Fibroblast of skin of left biceps (primary cell): ENCODE measurements at places on chromosomes 3 and 15.
A peak's percentile ranks its signal among the peaks of the same experiment; 100 is the strongest.

- DNase-seq = no peak
Measured at GRCh38 chr15:42264795-42265194, 8.2 kb upstream of the GANC start.

GRCh38 chr3:124410471-124410870 is 319.8 kb upstream of the UMPS start:
- no peak for DNase-seq

DNA sequence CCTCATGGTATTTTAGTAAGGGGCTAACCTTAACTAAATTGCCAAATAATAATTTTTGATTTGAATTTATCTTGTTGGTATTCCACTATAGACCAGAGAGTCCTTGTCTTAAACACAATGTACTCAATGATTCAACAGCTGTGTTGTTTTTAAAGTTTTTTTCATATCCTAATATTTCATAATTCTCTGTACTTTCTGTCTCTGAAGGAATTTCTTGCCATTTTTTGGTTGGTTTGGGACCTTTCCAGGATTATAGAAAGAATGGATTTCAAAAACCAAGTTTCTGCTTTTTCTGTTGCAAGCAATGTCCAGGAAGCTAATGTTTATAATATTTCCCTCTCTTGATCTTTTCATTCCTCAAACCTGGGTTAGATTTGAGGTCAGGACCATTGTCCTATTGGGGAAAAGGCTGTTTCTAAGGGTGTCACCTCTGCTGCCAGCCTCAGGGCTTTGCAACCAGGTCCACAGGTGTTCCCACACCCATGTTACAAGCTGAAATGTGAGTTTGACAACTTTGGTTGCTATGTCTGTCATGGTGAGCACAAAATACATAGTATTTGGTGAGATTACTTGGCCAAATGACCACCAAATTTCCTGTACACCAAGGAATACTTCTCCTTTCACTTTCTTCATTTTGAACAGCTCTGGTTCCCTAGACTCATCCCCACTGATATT is 363.7 kb upstream of the RGMA start:
- no peak for DNase-seq

DNA sequence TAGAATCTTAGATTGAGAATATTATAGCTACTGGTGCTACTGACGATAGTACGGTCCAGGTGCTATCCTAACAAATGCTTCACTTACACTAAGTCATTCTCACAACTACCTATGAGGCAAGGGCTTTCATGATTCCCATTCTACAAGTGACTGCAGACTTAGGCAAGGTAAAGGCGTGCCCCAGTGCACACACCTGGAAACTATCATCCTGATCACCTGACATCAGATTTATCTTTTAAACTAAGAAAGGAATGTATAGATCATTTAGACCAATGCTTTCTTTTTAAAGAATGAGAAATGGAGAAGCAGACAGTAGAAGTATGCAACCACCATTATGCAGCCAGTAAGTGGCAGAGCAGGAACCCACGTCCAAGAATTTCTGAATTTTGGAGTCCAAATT is 59.2 kb upstream of the LRRN1 start:
- no peak for DNase-seq

- DNase-seq = no peak
Measured at GRCh38 chr3:141070727-141071357, 19.7 kb downstream of the SPSB4 start.

GRCh38 chr3:188844096-188844495 is 327.7 kb upstream of the TPRG1 start:
- no peak for DNase-seq

DNA sequence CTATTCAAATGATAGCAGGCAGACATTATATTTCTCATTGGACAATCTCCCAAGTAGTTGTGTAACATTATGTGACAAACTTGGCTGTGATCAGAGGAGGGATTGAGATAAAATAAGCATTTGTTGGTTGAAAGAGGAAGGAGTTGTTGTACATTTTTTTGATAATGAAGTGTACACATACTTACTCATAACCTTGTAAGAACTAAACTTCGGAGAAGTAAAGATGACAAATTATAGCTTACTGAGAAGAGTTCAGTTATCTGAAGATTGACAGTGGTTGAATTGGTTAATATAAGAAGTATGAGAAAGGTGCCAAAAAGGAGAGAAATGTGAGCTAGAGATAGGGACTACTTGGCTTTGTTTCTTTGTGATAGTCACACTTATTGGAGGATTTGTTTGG is 32.6 kb downstream of the STT3B start:
- DNase-seq = no peak

- DNase-seq = no peak
Measured at GRCh38 chr15:33209575-33210481, 15.3 kb upstream of the FMN1 start.

DNA sequence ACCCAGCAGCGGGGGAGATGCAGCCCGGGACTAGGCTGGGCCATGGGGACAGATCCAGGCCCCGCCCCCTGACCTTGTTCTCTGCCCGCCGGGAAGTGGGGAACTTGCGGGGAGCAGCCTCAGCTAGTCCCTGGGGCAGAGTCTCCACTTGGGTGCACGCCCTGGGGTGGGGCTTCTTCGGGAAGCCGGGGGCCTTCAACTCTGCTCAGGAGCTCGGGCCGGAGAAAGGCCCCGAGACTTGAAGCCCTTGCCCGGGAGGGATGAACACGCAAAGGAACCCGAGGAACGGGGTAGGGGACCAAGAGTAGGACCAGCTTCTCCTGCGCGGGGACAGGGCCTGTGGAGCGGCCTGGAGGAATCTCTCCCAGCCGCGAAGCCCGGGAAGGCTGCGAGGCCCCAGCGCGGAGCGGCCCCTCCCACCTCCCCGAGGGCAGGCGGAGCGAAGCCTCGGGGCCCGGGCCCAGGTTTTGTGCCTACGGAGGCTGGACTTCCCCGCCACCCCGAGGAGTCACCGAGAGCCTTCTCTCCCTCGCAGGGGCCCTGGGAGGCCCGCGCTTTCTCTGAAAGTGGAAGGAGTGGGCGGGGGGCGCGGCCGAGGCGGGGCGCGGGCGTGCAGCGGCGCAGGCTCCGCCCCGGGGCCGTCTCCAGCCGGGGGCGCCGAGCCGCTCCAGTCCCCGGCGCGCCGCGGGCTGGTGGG is at the start of gene ITPKA:
Gene ITPKA (plus strand): TSS at position 670 of the 697 bp plus-strand sequence. CDS start 54 bp downstream, outside the sequence.
- DNase-seq = peak; percentile 18

GRCh38 chr3:33807191-33807590 is 8.8 kb downstream of the PDCD6IP start:
- DNase-seq = no peak

GRCh38 chr3:120587332-120587975 is 8.7 kb upstream of the NDUFB4 start:
- no peak for DNase-seq

GRCh38 chr15:83276661-83277060 is 7.8 kb downstream of the BNC1 start:
- no peak for DNase-seq

DNA sequence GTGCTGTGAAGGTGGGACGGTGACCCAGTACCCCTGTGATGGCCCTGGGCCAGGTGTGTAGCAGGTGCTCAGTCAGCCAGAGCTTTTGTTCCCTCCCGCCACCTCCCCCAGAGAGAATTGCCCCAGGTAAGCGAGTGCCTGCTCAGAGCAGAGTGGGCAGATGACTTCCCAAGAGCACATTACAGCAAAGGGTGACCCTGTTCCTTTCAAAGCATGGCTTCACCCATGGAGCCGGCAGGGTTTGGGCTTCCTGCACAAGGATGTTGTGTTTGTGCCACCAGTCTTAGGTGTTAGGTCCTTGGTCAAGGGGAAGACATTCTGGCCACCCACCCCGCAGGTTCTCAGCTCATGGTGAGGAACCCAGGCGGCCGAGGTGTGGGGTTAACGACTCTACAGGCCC is 30.7 kb downstream of the SLC6A6 start:
- no peak for DNase-seq

DNA sequence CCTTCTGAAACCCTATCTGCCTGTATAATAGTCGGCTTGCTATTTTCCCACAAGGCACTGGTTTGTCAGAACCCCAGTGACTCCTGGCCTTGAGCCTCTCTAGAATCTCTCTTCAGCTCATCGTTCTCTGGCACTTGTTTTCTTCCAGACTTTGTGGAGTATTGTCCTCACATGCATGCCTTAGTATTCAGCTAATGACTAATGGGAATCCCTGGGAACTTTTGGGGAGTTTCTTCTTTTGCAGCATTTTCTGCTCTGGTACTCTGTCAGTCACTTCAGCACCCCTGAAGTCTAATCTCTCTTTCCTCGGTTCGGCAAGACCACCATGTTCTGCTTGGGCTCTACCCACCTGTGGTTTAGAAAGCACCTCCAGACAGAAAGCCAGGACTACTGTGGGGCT is 35.8 kb upstream of the THRB start:
- no peak for DNase-seq

GRCh38 chr3:13107661-13108060 is 34.4 kb upstream of the IQSEC1 start:
- no peak for DNase-seq

- no peak for DNase-seq
Measured at GRCh38 chr3:125179884-125180240, 32.7 kb downstream of the SLC12A8 start.
